CD4-positive, alpha-beta T cell treated with Interleukin-6 at 100 ng/mL for 8 hours (primary cell): ENCODE measurements at places on chromosomes 6 and 20.

DNA sequence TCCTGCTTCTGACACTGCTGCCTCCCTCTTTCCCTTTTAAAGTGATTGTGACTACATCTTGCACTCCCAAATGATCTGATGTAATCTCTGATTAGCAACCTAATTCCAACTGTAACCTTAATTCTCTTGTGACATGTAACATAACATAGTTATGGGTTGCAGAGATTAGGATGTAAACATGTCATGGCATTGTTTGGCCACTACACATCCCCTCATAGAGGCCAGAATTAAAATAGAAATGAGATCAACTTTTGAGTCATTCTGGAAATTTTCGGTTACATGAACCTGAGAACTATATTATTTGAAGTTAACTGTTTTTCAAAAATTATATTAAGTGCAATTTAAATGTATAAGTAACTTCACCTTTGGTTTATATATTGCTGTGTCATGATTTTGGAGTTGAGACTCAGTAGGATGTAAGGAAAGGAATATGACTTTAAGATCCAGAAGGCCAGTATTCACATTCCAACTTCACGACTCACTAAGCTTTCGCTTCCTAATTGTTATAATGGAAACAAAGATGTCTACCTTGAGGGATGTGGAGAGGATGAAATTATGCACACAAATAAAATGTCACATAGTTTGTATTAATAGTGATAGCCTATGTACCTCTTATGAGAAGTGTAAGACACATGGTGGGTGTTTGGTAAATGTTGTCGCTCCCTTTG lies 611.9 kb upstream of the MAP3K7 start:
- no peak for DNase-seq

DNA sequence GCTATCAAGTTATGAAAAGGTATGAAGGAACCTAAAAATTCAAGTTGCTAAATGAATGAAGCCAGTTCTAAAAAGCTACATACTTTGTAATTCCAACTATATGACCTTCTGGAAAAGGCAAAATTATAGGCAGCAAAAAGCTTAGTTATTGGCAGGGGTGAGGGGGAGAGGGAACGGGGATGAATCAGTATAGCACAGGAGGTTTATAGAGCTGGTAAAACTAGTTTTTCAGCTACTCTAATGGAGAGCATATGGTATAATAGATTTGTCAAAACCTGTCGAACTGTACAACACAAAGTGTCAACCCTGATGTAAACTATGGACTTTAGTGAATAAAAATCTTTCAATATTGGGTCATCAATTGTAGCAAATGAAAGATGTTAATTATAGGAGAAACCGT lies 18.7 kb downstream of the MANEA start:
- no peak for DNase-seq

DNA sequence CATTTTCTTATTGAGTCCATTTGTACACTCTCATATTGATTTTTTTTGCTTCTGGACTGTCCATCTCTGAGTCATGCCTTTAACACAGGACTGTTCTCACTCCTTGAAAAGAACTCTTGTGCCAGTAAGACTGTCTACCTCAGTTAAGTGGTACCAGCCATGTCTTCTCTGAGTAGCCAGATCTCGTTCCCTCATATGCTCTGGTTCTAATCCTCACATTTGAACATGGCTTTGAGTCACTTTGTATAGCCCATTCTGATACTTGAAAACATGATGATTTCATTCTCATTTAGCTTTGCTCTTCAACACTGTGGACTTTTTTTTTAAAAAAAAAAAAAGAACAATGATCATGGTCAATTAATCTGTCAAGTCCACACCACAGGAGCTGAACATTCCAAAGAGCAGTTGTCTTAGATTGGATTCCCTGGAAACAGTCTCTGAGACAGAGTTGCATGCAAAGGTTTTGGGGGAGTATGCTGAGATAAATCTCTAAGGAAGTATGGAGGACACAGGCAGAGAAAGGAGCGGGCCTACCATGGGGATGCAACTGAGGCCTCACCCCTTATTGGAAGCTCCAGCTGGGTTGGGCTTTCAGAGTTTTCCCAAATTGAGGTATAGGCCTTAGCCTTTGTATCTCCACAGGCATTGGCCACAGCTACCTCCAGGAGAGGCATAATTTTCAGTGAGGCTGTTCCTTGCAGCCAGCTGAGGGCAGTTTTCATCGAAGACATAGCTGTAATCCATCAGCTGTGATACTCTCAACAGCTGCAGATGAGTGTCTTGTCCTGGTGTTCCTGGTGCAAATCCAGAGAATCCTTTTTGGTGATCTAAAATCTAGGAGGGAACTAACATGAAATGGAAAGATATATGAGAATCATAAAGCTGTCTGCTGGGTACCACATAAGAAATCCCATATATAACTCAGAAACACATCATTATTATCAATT lies 6.0 kb upstream of the PTCHD4 start:
- no peak for DNase-seq

DNA sequence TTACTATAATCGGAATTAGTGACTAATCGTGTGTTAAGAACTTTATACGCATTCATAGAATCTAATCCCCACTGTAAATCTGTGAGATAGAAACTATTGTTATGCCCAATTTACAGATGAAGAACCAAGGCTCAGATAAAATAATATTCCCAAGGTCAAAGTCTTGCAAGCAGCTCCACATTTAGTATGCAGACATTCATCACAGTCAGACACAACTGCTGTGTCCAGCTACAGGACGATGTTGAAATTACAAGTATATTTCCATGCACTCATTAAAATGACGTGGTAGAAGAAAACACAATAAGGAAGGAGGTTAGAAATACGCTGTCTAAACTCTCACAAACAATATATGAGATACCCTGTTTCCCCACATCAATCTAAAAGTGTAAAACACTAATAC lies 82.5 kb downstream of the PREX1 start:
- no peak for DNase-seq

DNA sequence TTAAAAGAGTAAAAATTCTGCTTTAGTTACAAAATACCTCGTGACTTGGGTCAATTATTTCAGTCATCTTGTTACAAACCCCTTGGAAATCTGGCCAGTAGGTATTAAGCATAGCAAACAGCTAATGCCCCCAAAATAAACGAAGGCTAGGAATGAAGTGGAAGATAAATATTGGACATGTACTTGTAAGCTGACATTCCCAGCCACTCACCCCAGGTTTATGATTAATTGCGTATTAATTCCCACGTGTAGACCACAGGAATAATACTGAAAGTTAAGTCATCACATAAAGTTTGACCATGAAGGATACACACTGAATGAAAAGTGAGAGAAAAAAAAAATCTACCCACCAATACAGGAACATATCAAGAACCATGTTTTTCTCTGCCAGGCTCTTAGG lies 936.5 kb upstream of the ADGRB3 start:
- DNase-seq = no peak

- no peak for DNase-seq
These were observed 193.6 kb upstream of the SLC24A3 start for GRCh38 chr20:19018881-19019280.

DNA sequence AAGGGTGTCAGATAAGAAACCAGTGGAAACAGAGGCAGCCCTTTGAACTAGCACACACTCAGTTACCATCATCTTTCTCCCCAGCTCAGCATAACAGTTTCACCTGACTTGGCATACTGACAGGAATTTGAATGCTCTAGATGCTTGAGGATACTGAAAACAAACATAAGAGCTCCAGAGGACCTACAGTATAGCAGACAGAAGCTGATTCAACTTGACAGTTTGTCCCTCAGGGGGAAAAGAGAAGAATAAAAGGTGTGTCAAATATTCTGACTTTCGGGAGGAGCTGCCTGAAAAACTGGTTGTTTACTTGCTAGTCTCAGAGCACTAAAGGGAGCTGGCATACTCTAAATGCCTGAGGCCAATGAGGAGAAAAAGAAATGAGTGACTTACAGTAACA lies 35.1 kb downstream of the EYS start:
- DNase-seq = no peak

GRCh38 chr6:311679-312220 lies 19.5 kb downstream of the DUSP22 start:
- DNase-seq = no peak

- no peak for DNase-seq
These were observed 13.8 kb upstream of the NPEPL1 start for GRCh38 chr20:58678806-58679205.

DNA sequence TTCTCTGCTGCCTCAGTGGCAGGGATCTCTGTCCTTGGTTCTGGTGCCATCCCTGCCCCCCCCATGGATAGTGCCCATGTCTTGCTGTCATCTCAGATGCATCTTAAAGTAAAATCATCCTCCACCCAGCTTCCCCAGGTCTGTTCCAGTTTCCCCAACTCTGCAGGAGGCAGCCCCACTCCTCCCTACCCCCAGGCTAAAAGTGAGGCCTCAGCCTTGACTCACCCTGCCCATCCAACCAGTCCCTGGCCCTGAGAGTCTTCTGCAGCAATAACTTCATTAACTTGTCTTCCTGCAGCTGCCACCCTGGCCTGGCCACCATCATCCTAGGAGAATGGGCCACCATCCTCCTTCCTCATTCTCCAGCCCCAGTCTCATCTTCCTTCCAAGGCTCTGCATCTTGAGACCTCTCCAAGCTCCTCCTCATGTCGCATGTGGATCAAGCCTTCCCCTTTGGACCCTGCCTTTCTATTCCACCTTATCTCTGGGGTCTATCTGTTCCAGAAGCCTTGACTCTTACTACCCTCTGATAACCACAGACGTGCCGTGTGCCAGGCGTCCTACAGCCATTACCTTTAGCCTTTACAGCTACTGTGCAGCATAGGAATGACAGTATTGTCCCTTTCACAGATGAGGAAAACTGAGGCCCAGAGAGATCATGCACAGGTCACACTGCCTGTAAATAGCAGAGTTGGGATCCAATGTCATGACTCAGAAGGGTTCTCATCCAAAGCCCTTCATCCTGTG lies 2.0 kb upstream of the PNPLA1 start:
- DNase-seq = no peak

- DNase-seq = no peak
These were observed 16.6 kb downstream of the TENT5A start for GRCh38 chr6:81735756-81736380.

DNA sequence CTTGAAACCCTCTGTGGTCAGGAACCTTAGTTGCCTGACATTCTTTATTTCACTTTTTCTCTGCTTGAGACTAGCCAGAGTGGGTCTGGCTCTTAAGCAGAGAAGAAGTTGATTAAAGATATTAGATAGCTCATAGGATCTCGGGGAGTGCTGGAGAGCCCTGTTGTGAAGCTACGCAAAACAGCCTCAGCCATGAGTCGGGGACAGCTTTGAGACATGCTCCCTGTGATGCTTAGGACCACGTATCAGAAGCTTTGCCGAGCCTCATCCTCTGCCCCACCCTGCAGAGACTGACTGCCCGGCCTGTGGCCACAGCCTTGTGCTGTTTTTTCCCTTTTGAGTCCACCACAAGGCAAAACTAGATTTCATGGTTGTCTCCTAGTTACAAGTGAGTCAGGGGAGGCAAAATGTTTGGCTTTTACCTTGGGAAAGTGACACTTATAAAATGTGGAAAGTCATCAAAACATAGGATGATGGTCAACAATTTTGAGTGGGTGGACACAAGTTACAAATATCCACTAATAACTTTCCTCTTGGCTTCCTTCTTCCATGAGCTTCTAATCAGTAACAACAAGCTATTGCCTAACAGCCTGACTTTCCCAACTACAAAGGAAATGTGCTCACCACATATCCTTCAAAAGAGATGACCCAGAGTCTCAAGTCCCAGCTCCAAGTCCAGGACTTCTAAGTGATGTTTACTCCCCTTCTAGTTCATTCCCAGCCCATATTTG lies 108.4 kb downstream of the JAG1 start:
- no peak for DNase-seq
